ENCODE measurements at places on chromosomes 7 and 10.

- no peak for DNase-seq
These were observed 230.0 kb downstream of the SNX13 start for GRCh38 chr7:17710312-17710711.

- no peak for DNase-seq
These were observed 39.8 kb downstream of the ZEB1 start for GRCh38 chr10:31358688-31359330.

DNA sequence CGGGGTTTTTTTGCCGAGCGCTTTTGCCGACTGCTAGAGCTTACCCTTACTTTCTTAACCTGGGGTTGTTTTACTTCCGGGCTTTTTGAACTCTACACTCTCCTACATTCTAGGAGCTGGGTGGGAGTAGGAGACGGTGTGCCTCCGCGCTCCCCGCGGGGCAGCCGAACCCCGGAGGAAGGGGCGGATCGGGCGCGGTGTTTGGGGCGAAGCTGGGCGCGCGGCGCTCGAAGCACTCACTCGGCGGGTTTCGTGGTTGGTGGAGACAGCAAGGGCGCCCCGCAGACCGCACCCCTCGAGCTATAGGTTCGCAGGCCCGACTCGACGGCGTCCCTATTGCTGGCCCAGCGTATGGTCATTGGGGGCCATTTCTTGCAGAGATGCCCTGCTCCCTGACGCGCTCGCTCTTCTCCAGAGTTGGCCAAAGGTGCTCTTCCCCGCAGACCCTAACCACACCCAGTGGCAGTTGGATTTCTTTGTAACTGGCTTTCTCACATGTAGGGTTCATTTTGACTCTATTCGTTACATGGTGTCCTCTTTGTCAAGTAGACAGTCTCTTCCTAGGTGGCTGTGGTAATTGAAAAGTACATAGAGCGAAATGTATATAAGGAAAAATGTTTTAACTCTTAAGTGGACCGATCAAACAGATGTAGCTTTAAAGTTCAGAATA lies 364 bp downstream of the ZNF518A start:
- DNase-seq: peak; percentile 92

DNA sequence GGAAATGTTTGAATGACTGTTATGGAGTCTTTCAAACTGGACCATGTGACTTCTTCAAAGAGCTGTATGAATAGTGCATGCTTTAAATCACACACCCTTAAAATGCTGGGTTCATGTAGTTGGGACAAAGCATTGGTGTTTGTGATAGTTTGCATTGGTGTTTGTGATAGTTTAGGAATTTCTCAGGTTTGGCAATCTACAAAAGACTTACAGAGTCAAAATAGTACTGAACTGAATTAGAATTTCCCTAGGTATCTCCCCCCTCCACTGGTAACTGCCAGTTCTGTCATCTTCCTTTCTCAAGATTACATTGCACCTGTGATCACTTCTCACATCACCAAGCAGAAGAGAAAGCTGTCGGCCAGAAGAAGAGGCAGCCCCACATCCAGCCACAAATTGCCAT lies 261.1 kb downstream of the GATA3 start:
- DNase-seq: no peak

DNA sequence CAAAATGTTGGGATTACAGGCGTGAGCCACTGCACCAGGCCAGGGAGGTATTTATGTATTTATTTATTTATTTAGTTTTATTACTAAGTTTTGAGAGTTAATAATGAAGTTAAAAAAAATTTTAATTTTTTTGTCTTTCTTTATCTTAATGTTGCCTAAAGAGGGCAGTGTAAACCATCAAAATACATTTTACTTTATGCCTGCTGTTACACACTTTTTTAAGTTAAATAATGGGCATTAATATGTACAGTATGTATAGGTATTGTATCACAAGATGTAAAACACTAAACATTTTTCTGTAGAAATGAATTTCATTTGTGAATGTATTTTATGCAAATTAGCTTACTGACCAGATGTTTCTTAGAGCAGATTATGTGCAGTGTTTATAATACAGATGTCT lies 129.4 kb downstream of the AASS start:
- peak; percentile 5 for DNase-seq

GRCh38 chr10:96416643-96417042 lies 57.8 kb upstream of the OPALIN start:
- DNase-seq: peak; percentile 0

DNA sequence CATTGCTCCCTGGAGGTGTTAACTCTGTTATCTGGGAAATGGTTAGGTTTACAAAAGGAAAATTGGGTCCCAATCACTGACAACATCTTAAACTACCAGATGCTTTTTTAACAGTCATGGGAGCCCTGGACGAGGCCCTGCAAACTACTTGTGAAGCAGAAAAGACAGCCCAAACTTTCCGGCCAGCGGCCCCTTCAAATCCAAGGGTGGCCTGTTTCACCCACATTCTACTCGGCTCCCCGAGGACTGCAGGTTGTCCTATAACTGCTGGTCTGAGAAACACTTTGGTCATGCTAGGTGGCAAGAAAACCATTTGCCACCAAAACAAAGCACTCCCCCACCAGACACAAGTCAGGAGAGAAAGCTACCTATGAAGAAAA lies 2.6 kb downstream of the TUBGCP2 start:
- DNase-seq: no peak

- no peak for DNase-seq
These were observed 10.9 kb upstream of the IKZF1 start for GRCh38 chr7:50293509-50294179.

- DNase-seq: no peak
These were observed 3.6 kb downstream of the YWHAG start for GRCh38 chr7:76354981-76355730.

- no peak for DNase-seq
These were observed 185.0 kb downstream of the ELFN1 start for GRCh38 chr7:1854866-1855724.

- no peak for DNase-seq
These were observed 61.7 kb upstream of the PPIF start for GRCh38 chr10:79285315-79286197.

- DNase-seq: peak; percentile 14
These were observed 71.3 kb upstream of the DGKB start for GRCh38 chr7:14973712-14974428.

All from mesenchymal stem cell (in vitro differentiated cells and primary cell).